ENCODE measurements at places on chromosomes 11 and 22.

DNA sequence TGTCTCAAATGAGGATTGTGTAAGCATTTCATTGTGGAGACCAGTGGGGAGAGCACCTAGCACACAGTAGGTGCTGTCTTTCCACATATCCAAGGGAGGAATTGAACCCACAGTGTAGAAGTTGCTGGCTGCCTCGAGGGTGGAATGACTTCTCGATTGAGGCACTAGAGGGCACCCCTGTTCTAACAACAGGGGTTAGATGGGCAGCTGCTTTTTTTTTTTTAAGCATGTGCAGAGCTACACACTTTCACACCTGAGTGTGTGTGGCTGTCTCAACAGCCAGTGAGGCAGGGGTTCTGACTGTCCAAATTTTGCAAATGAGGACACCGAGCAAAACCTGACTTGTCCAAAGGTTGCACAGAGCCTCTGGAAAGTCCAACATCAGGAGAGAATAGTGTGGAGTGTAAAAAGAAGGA lies 118.2 kb upstream of the CRYBB3 start:
- DNase-seq = peak; percentile 65

- DNase-seq = no peak
Measured at GRCh38 chr22:27466778-27467438, 334.6 kb downstream of the MN1 start.

DNA sequence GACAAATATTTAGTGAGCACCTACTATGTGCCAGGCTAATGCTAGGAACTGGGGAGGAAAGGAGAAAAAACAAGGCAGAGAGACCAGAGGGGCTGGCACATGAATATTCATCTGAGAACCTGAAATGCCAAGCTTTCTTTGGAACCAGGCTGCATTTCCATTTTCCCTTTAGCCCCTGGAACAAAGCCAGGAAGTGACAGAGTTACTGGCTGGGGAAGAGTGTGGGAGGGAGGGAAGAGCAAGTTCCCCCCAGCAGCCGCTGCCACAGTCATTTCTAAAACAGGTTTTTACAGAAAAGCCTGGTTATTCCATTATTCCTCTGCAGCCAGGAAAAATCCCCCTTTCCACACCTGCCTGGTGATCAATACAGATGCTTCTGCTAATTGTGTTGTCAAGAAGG lies 97.0 kb downstream of the SPON1 start:
- DNase-seq = peak; percentile 33

GRCh38 chr11:20477418-20478090 lies 90.0 kb downstream of the PRMT3 start:
- no peak for DNase-seq

DNA sequence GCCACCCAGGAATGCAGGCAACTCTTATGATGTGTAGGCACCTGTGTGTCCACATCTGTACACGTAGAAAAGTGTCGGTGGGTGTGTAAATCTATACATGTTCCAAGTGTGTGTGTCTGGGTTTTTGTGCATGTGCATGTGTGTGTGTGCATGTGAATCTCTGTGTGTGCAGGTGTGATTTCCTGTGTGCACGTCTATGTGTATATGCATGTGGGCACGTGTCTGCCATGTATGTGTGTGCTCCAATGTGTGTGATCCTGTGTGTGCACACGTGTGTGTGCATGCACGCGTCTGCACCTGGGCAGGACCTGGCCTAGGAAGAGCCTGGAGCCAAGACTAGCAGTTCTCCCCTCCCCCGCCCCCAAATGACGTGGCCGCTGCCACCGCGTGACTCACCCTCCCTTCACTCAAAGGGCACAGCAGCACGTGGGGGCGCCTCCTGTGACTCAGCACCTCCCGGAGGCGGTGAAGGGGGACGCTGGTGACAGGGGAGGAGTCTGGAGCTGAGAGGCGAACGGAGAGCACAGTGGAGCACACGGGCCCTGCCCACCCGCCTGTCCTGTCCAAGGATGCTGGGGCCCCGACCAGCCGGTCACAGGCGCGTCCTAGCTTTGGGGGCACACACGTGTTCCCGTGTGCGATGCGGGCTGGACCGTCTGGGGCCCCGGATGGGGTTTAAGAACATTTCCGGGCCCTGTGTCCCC lies 10.1 kb downstream of the PIM3 start:
- DNase-seq = peak; percentile 96

DNA sequence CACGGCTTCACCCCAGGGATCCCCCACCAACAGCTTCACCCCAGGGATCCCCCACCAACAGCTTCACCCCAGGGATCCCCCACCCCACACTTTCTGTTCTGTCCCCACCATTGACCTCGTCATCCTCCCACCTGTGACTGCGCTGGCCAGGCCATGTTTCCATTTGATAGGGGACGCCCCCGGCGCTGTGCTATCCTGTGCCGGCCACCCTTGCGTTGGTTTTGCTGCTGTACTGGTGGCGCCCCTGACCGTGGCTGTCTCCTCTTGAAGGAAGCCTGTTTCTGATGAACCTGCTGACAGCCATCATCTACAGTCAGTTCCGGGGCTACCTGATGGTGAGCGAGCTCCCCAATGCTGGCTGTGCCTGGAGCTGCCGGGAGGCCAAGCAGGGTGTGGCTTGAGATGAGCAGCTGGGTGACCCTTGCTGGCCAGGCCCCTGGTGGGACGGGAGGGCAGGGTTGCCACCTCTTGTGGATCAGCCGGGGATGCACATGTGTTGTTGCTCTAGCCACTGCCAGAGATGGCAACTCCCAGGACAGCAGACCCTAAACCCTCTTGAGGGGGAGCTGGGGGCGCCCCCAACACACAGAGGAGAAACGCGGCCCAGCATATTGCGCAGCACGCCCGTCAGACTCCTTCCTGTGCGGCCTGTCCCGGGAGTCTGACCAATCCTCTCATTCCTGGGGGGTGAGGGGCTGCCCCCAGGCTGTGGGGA lies 22.5 kb downstream of the TPCN2 start:
- no peak for DNase-seq

- DNase-seq = no peak
Measured at GRCh38 chr11:66050581-66051231, 1.5 kb upstream of the SF3B2 start.

DNA sequence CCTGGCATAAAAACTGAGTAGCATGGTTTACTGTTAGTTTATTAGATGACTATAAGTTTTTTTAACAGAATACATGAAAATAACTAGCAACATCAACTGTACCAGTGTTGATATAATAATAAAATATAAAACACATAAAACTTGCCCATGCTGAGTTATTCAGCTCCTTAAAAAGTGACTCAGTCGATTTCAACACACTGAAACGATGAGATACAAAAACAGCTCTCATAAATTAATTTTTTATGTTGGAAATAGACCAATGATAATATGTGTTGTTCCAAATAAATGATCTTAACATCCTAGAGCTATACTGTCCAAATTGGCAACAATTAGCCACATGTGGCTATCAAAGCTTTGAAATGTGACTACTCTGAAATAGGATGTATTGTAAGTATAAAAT lies 15.9 kb downstream of the PDGFD start:
- peak; percentile 45 for DNase-seq

DNA sequence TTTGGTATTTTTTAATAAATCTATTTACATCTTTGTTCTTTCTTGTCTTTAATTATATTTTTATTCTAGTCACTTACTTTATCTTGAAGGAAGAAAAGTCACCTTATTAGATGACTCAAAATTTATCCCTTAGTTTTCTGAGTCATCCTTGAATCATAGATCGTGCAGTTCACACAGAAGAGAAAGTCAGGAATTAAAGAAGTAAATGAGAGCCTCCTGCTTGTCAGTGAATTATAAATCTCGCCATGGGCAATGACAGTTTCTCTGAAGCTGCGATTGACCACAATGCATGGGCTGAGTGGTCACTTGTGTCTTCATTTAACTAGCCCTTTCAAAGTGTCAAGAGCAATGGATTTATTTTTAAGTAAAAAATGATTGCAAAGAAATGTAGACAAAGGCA lies 91.2 kb downstream of the LUZP2 start:
- no peak for DNase-seq

DNA sequence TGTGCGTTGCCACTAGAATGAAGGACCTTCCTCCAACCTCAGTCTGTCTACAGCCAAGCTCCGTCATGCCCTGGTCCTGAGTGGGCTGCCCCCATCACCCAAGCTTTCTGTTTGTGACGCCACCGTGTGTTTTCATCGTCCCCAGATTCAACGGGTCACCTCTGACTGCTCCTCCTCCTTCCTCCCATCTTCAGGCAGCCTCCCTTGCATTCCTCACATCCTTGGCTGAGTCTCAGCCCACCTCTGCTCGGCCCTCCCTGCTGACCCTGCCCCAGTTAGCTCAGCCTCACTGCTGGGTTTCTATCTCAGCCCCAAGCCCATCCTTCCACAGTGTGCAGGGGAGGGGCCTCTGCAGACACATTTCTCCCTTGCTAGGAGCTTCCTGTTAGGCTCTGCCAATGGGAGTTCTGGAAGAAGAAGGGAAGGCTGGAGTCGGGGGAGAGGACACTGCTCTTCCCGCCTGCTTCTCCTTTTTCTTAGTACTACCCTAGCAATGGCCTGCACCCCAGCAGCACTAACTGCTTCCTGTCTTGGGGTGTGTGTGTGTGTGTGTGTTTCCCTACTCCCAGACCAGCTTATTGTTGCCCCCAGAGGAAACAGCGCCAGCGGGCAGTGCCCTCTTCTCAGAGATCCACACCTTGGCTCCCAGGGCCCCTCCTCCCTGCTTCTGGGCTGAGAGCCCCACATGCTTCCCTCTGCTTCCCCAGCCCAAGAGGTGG lies 5.2 kb downstream of the IFT27 start:
- no peak for DNase-seq

DNA sequence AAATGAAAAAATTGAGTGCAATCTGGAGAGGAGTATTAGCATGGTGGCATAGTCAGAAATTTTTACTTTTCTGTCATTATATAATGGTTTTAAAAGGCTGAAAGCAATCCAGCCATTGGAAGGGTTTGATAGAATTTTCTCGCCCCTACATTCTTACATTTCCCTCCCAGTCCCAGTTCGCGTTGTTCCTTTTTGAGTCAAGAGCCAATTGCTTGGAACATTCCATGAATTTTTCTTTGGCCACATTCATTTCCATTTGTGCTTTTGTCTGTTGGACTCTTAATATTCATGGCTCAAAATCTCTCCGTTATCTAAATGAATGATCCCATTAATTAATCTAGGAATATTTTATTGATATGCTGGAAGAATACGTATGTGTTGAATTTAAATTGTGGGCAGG lies 66.0 kb downstream of the GRK3 start:
- peak; percentile 31 for DNase-seq

GRCh38 chr11:8732324-8732670 lies 49.7 kb downstream of the RPL27A start:
- no peak for DNase-seq

DNA sequence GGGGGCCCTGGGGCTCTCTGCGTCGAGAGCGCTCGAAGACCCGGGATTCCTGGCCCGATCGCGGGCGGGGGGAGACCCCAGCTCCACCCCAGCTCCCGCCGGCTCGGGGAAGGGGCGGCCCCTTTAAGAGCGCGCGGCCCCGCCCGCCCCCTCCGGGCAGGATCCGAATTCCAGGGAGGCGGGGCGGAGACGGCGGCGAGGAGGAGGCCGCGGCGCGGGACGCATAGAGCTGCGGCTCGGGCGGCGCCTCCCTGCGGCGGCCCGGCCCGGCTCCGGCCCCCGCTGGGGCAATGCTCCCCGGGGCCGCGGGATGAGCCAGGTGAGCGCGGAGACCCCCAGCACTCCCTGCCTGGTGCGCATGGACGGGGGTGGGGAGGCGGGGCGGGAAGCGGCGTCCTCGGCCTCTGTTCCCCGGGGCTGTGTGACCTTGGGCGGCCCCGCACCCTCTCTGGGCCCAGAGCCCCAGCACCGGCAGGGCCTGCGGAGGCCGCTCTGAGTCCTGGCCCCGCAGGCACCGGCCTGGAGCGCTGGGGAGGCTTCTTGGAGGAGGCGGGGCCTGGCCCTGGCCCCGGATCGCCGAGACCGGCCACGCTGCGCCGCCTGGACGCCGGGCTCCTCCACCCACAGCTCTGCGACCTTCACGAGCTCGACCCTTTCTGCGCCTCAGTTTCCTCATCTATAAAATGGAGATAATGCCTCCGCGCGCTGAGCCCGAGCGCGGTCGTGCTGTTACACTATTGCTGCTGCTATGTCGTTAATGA lies 565 bp downstream of the GAS2L1 start:
- peak; percentile 92 for DNase-seq

GRCh38 chr11:21564095-21564494 lies 628.8 kb upstream of the ANO5 start:
- DNase-seq = no peak

DNA sequence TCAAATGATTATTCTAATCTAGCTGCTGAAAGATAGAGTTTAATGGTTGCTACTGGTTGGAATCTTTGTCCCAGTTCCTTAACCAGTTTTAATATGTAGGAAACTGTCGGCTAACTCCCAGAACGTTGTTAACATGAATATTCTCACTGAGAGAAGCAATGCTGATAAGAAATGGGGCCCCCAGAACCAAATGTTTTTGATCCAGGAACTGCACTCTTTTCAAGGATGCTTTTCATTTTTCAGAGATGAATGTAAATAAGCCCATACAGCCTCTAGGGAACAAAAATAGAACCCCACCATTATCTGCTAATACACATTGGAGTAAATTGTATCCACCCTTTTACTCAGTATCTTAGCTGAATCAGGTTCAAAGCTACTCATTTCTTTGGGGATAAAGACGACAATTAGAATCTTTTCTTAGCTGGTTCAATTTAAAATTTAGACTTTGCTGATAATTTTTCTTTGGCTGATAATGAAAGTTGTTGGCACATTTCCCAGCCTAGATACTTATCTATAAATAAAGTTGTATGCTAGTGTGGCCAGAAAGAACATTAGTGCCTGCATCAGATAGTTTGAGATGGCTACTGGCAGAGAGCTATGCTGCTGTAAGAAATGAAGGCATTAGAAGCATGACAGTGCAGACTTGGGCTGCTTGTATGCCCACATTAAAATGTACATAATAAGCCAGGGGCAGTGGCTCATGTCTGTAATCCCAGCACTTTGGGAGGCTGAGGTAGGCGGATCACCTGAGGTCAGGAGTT lies 323.3 kb upstream of the PDGFD start:
- DNase-seq = no peak

GRCh38 chr11:108863528-108863927 lies 198.7 kb downstream of the DDX10 start:
- DNase-seq = no peak

DNA sequence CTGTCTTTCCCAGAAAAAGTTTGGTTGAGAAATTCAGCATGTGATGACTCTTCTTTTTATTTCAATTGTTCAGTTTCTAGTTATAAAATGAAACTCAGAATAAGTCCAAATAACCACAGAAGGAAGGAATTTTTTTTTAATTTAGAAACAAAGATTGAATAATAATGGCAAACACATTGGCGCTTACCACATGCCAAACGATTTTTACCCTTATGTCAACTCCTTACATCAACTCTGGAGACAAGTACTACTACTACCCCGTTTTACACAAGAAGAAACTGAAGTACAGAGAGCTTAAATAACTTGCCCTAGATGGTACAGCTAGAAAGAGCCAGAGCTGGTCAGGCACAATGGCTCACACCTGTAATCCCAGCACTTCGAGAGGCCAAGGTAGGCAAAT lies 52.4 kb downstream of the AHNAK start:
- DNase-seq = no peak

DNA sequence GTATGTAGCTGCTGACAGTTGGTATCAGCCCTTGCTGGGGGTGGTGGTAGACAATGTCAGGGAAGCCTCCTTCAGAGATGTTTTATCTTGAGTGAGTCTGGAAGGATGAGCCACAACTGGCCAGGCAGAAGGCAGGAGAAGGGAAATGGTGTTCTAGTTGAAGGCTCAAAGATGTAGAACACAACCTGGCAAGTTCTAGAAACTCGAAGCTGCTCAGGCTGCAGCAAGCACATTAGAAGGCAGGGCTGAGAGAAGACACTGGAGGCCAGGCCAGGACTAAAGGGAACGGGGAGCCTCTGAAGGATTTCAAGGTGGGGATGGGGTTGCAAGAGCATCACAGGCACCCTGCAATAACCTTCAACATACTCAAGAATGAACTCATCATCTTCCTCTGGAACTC lies 40.4 kb downstream of the USP35 start:
- no peak for DNase-seq
